Activated naive CD8-positive, alpha-beta T cell treated with anti-CD3 and anti-CD28 coated beads, Interleukin-2, amount 50 U/mL, for 24 hours (primary cell): ENCODE measurements at places on chromosomes 5 and 9.

DNA sequence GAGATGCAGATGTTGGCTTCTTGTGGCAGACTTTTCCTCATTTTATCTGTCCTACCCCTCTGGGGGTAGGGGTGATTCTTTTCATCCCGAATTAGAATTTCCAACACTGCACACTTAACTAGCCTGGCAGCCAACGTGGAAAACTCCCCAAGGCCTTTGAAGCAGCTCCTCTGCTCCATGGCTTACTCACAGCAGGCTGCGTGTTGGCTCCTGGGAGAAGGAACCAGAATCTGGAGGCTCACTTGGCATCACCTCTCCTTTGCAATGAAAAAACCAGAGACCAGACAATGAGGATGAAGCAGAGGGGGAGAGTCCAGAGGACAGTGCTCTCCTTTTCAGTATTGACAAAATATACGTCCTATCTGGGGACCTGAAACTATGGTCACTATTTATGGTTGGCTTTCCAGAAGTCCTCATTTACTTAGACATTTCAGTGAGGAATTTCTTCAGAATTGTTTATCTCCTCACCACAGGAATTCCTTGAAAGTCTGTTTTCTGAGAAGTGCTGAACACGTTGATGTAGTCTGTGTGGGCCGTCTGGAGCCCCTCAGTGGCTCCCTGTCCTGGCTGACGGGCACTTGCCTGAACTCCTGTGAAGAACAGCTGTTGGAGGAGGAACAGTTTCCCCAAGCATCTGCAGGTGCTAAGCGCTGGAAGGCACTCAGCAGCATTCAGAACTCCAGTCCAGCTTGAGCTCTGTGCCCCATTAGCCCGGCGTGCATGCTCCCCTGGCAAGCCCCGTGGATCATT is 231.3 kb downstream of the RFK start:
- H3K4me1 ChIP-seq = no peaks in the 10 kb centered on the region
- H3K36me3 ChIP-seq = peaks cover 9% of the 10 kb centered on the region
- DNase-seq = no peak
- H3K27ac ChIP-seq = no peak overlapping the region
- H3K4me3 ChIP-seq = no peak overlapping the region

DNA sequence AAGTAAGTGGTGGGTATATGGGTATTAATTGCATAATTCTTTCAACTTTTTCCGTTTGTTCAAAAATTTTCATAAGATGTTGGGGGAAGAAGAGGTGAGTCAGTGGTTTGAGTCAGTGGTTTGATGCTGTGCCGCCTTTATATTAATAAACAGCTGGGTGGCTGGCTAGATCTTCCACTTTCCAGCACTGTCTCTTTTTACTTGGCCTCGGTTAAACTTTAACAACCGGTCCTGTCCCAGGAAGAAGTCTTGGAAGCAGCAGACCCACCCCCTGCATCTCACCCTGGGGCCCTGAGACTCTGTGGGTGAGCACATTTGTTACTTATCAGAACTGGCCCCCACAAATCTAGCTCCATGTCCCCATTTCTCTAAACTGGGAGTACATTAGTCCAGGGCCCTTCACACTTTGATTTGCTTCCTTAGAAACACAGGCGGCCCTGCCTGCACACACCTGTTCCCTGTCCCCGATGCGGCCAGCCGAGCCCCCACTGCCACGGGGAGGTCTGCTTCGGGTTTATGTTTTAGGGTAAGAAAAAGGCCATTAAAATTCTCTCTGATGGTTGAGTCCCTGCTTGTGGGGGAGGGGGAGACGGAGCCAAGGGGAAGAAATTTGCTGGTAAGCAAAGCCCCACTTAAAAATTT is 90.7 kb downstream of the PTCH1 start:
- H3K27me3 ChIP-seq = peaks cover 10% of the 10 kb centered on the region
- H3K36me3 ChIP-seq = peaks cover 8% of the 10 kb centered on the region
- H3K27ac ChIP-seq = peak overlapping the region; percentile 69
- peak overlapping the region; percentile 79 for H3K4me3 ChIP-seq
- peak; percentile 14 for DNase-seq

DNA sequence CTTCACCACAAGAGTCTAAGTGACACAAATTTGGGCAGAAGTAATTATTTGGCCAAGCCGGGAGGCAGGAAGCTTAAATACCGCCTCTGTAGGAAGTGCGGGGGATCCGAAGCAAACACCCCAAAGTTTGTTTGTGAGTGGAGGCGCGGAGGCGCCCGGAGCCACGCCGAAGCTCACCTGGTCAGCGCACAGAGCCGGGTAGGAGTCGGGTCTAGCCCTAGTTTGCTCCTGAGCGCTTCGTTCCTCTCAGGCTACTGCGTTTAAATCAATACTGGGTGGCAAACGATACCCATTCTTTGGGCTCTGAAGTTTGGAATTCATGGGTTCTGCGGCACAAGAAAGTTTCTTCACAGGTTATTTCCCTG is 855 bp downstream of the MCC start:
- no peak for DNase-seq
- H3K36me3 ChIP-seq = peaks cover 17% of the 10 kb centered on the region
- no peak overlapping the region for H3K27ac ChIP-seq
- peak overlapping the region; percentile 73 for H3K4me3 ChIP-seq
- peaks cover 81% of the 10 kb centered on the region for H3K27me3 ChIP-seq

DNA sequence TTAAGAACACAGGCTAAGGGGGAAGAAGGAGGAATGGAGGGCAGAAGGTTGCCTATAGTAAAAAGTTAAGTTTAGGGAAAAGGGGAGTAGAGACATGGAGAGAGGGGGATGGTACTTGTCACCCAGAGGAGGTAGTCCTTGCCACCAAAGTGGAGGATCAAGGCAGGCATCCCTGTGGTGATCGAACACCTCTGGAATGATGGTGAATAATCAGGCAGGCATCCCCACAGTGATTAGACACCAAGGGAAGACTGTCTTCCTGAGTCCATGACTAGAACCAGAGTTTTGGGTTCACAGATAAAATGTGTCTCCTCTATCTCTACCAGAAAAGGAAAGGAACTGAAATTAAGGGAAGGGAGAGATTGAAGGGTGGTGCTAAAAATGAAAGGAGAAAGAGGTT is 19.2 kb upstream of the HMGCS1 start:
- H3K36me3 ChIP-seq = peaks cover 12% of the 10 kb centered on the region
- peaks cover 24% of the 10 kb centered on the region for H3K27me3 ChIP-seq
- no peak overlapping the region for H3K4me3 ChIP-seq
- H3K4me1 ChIP-seq = peaks cover 7% of the 10 kb centered on the region
- no peak overlapping the region for H3K27ac ChIP-seq

DNA sequence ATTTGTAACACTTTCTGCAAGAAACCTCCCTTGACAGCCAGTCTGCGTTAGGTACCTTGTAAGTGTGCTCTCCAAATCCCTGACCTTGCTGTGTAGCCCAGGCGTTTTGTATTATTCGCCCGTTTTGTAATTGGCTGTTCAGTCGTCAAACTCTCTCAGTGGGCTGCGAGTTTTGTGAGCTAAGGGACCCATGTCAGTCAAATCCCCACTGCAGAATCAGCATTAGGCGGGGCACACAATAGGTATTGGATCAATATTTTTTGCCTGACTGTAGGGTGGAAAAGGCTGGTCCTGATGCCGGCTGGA is 665 bp downstream of the DNAJC18 start:
- peak overlapping the region; percentile 98 for H3K27ac ChIP-seq
- peaks cover 13% of the 10 kb centered on the region for H3K36me3 ChIP-seq
- peak overlapping the region; percentile 92 for H3K4me3 ChIP-seq
- peaks cover 52% of the 10 kb centered on the region for H3K4me1 ChIP-seq

DNA sequence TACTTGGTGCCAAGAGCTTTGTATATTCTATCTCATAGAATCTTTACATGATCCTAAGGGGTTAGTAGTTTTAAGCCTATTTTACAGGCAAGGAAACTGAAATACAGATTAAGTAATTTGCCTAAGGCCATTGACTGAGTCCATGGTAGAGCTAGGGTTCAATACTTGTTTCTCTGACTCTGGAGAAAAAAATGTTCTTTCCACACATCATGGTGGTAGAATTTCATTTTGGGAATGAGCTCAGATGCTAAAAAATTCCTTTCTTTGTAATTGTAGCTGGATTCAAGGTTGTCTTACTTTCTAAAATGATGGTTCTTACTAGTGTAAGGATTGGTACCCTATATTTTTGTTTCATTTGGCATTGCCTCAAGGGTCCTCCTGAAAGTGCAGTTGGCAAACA is 86.0 kb downstream of the ANKRD55 start:
- no peaks in the 10 kb centered on the region for H3K36me3 ChIP-seq
- DNase-seq = no peak
- no peak overlapping the region for H3K4me3 ChIP-seq
- H3K27me3 ChIP-seq = peaks cover 2% of the 10 kb centered on the region
- peaks cover 40% of the 10 kb centered on the region for H3K4me1 ChIP-seq

DNA sequence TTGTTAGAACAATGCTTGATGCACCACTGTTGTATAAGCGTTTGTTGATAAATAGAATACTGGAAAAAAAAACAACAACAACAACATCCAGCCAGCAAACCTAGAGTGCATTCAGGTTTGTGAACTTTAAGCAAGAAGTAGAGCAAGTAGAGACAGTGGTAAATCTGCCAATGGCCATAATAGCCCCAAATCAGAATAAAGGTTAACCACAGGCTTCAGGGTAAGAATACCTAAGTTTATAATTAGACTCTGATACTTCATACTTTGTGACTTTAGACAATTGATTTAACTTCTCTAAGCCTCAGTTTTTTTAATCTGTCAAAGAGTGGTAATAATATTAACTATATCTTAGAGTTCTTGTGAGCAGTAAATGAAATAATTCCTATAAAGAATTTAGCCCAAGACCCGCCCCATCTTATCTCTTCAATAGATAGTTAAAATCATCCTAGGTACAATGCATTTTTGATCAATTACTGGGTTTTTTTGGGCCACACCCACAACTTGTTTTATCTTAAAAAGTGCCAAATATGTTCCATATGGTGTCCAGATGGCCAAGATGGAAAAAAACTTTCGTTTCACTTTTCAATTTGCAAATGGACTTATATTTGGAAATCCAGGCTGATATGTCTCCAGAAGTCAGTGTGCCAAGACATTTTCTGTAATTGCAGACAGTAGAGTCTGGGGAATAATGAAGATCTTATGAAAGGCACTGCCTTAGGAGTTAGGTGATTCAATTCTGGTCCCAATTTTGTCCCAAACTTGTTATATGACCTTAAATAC is 24.5 kb upstream of the DPYSL3 start:
- H3K27ac ChIP-seq = no peak overlapping the region
- H3K27me3 ChIP-seq = peaks cover 2% of the 10 kb centered on the region
- no peaks in the 10 kb centered on the region for H3K4me1 ChIP-seq
- DNase-seq = no peak
- no peaks in the 10 kb centered on the region for H3K36me3 ChIP-seq

- no peaks in the 10 kb centered on the region for H3K4me1 ChIP-seq
- H3K36me3 ChIP-seq = no peaks in the 10 kb centered on the region
- no peak overlapping the region for H3K4me3 ChIP-seq
- no peaks in the 10 kb centered on the region for H3K27me3 ChIP-seq
Observed at GRCh38 chr5:98489021-98489420, 284.4 kb upstream of the RGMB start.

DNA sequence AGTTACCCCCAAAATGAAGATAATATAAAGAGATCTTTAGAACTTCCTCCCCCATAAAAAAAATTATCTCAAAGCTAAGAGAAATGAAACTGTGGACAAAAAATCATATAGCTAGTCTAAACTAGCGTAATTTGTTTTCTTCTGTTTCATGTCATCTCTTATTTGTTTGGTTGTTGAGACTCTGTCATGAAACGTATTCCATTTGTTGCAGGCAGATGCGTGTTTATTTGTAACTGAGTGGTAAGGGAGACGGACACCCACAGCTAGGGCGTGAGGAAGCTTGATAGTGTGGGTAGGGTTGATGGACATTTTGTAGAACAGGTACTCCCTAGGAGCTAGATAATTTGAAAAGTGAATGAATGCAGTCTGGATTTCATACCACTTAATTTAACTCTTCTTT is 41.9 kb downstream of the OSTF1 start:
- DNase-seq = no peak
- H3K36me3 ChIP-seq = peaks cover 44% of the 10 kb centered on the region
- no peak overlapping the region for H3K27ac ChIP-seq
- H3K4me3 ChIP-seq = no peak overlapping the region
- peaks cover 13% of the 10 kb centered on the region for H3K4me1 ChIP-seq

DNA sequence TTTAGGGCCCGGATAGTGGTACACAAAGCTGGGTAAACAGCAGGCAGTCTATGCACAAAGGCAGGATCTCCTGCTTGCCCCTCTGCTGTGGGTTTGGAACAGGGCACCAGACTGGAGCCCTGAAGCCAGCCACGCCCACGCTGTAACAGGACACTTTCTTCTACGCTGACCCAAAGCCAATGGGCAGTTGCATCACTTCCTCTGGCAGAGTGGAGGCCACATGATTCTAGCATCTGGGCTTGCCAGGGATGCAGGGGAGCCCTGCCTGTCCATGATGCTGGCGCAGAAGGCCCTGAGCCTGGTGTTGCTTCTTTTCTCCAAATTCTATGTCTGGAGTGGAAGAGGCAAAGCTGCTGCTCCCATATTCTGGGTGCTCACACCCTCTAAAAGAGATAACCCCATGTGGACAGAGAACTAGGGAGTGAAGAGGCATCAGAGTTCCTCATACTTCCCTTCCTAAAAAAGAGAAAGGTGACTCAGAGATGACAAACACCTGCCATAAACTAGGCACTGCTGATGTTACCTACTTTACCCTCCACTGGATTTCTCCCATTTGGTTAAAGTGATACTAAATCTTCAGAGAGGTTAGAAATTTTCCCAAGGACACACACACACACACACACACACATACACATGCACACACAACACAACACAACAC is 260.3 kb upstream of the KLF4 start:
- DNase-seq = no peak
- H3K4me1 ChIP-seq = no peaks in the 10 kb centered on the region
- no peaks in the 10 kb centered on the region for H3K27me3 ChIP-seq
- H3K27ac ChIP-seq = no peak overlapping the region

- H3K27me3 ChIP-seq = no peaks in the 10 kb centered on the region
- DNase-seq = no peak
- H3K36me3 ChIP-seq = no peaks in the 10 kb centered on the region
- H3K4me1 ChIP-seq = peaks cover 11% of the 10 kb centered on the region
- H3K4me3 ChIP-seq = no peak overlapping the region
Observed at GRCh38 chr9:69470186-69470977, 145.4 kb downstream of the ENTREP1 start.

DNA sequence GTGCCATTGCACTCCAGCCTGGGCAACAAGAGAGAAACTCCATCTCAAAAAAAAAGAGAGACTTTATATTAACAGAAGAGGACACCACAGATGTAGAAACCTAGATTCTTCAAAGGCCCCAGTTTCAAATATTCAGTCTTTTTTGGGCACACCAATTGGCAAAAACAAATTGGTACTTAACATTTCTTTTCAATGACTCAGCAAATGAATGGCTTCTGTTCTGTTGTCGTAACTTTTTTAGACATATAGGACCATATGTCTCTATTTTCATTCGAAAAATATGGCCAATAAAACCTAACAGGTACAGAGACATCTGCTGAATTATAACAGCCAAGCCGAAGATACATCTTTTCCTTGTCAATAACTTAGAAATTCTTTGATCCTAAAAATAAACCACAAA is 212.8 kb downstream of the EBF1 start:
- DNase-seq = no peak
- H3K4me3 ChIP-seq = no peak overlapping the region
- no peak overlapping the region for H3K27ac ChIP-seq
- H3K4me1 ChIP-seq = peaks cover 3% of the 10 kb centered on the region
- no peaks in the 10 kb centered on the region for H3K36me3 ChIP-seq

- no peaks in the 10 kb centered on the region for H3K4me1 ChIP-seq
- no peak overlapping the region for H3K27ac ChIP-seq
- H3K4me3 ChIP-seq = no peak overlapping the region
- no peaks in the 10 kb centered on the region for H3K27me3 ChIP-seq
- H3K36me3 ChIP-seq = no peaks in the 10 kb centered on the region
- DNase-seq = no peak
Observed at GRCh38 chr5:107425541-107426031, 245.2 kb downstream of the EFNA5 start.

GRCh38 chr9:122619996-122620395 is 5.5 kb downstream of the OR1Q1 start:
- no peaks in the 10 kb centered on the region for H3K4me1 ChIP-seq
- H3K4me3 ChIP-seq = no peak overlapping the region
- H3K36me3 ChIP-seq = no peaks in the 10 kb centered on the region
- no peak for DNase-seq
